ENCODE measurements at places on chromosomes 12 and 14.

DNA sequence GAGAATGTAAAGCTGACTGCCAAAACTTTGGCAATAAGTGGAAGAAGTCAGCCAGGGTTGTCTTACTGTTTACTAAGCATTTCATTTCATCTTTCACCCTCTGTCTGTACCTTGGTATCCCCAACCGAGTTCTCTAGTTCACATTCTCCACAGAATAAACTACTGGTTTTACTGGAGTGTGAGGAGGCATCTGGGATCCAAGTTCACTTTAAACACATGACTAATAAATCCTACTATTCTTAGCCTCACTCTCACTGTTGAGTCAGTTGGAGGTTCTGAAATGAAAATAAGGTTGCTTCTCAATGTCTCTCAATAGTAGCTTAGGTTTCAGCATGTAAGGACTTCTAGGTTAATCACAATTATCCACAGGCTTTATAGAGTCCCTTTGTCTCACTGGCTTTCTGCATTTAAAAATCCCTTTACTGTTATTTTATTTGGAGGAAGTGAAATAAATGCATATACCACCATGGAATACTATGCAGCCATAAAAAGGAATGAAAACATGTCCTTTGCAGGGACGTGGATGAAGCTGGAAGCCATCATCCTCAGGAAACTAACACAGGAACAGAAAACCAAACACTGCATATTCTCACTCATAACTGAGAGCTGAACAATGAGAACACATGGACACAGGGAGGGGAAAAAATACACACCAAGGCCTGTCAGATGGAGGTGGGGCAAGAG lies 95.8 kb downstream of the EPS8 start:
- DNase-seq: no peak

GRCh38 chr12:7705846-7706245 lies 5.4 kb upstream of the DPPA3 start:
- DNase-seq: no peak

DNA sequence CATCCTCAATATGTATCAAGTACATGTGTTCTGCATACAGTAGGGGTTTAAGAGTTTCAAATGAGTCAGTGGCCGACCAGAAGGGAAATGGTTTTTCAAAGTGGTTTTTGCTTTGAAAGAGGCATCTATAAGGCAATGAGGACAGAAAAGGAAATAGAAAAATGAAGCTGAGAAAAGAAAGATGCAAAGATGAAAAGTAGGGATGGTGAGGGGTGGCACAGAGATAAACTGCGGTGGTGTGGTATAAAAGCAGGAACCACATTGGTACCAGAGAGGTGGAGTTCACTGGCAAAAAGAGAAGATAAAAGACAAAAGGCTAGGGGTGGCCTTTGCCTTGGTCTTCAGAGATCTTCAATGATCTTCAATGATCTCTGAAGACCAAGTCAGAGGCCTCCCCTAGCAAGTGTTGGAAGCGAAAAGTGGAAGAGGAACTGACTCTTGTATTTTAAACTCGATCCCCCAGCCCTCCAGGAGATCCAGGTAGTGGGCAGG lies 144.0 kb upstream of the KRR1 start:
- DNase-seq: no peak

DNA sequence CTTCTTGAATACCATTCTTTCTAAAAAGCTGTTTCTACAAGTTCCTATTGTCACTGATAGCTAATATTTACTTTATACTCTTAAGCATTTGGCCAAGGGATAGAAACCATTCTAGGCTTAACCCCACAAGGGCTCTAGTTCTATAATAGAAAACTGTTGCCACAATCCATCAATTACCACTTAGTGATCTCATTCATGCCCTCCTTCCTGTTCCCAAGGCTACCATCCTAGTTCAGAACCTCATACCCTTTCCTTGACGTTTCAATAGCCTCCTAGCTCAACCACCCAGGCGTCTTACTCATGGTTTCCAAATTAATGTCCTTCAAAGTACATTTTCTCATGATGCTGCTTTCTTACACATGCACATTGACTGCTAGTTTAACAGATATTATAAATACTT lies 493.5 kb downstream of the NAV3 start:
- DNase-seq: no peak

DNA sequence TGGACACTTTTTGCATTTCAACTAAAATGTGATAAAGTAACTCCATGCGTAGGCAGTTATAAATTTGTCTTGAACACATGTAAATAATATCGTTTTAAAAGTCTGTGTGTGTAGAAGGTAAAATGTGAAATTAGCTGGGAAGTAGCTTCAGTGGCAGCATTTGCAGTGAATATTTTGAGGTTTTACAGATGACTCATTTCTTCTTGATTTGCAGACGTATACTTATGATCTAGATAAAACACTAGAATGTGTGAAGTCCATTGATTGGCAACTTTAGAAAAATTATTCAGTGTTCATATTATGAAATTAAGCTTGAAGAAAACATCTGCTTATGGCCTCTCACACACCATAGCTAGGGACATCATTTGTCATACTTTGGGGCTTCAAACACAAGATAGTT lies 788.6 kb upstream of the NOVA1 start:
- no peak for DNase-seq

- DNase-seq: peak; percentile 40
Measured at GRCh38 chr14:71855399-71856036, 76.7 kb upstream of the RGS6 start.

DNA sequence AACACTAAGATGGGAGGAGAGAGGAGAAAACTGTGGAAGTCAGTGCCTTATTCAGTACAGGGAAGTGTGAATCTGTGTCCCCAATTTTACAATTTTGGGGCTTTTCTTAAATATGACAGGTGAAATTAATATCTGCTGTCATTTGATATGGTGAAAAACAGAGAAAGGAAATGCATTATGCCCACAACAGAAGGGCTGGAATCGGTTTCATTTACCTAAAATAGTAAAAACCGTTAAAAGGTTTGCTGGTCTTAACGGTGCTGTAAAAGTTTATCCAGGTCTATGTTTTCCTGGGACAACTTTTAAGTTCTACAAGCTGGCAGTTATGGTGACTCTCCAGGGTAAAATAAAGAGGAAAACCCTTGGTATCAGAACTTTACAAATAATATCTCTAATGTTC lies 310.8 kb downstream of the FUT8 start:
- no peak for DNase-seq

- no peak for DNase-seq
Measured at GRCh38 chr14:75832621-75833297, 149.0 kb downstream of the TGFB3 start.

DNA sequence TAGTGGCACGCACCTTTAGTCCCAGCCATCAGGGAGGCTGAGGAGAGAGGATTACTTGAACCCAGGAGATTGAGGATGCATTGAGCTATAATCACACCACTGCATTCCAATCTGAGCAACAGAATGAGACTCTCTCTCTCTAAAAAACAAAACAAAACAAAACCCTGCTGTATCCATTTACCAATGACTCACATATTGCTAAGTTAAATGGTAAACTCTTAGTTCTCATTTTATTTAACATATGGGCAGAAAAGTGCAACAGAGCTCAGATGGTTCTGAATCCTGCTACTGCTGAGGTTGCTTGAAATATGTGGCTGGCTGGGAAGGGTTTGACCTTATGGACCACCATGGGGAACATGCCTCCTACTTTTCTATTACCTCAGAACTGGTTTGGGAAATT lies 33.7 kb upstream of the CCNT1 start:
- DNase-seq: no peak

GRCh38 chr12:26704684-26705460 lies 128.1 kb downstream of the ITPR2 start:
- DNase-seq: no peak

DNA sequence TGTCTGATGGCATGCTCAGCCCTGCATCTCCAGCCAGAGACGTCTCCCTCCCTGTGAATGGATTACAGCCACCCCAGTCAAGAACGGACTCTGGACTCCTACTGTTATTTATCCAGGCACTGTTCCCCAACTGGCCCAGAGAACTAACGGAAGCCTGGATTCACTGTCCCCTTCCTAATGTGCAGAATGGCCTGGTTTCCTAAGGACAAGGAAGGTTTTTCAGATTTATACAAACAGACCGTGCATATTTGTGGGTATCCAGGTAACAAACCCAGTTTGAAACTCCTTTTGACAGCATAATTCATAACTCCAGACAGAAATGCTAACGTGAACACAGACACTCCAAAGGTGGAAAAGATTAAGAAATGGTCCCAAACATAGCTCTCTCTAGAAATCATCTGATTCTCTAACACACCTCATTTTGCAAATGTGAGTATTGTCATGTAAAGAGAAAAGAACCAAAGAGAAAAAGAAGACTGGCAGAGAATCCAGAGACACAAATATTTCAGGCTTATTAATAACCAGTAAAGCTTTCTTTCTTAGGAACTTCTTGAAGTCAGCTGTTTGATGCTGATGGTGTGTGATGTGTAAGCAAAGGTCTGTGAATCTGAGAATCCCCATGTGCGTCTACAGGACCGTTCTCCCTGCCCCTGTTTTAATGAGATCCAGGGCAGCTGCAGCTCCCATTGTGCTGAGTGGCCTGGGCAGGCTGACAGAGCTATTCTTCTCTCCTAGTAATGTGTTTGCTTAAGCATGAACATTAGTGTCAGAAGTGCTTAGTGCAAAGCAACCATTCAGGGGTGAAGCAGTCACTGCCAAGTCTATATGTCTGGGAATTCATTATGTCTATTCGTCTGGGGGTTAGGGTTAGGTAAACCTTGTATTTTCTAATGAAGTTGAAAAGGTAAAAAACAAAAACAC lies 86.8 kb upstream of the HIF1A start:
- peak; percentile 64 for DNase-seq

- no peak for DNase-seq
Measured at GRCh38 chr12:3587402-3588013, 96.5 kb downstream of the PRMT8 start.

DNA sequence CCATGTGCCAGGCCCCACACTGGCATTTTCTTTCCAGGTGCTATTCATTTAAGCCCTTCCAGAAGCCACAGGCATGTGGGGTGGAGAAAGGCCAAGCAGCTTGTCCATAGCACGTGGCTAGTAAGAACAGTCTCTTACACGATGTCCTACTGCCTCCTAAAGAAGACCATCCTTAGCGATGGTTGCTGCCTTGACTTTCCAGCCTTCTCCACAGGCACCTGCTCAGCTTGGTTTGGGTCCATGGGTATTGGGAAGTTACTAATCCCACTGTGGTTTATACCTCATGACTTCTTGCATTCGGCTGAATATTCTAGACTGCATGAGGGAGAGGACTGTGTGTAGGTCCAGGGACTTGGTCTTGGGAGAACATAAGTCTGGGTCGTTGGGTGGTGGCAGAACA lies 49.2 kb downstream of the NINJ2 start:
- no peak for DNase-seq

DNA sequence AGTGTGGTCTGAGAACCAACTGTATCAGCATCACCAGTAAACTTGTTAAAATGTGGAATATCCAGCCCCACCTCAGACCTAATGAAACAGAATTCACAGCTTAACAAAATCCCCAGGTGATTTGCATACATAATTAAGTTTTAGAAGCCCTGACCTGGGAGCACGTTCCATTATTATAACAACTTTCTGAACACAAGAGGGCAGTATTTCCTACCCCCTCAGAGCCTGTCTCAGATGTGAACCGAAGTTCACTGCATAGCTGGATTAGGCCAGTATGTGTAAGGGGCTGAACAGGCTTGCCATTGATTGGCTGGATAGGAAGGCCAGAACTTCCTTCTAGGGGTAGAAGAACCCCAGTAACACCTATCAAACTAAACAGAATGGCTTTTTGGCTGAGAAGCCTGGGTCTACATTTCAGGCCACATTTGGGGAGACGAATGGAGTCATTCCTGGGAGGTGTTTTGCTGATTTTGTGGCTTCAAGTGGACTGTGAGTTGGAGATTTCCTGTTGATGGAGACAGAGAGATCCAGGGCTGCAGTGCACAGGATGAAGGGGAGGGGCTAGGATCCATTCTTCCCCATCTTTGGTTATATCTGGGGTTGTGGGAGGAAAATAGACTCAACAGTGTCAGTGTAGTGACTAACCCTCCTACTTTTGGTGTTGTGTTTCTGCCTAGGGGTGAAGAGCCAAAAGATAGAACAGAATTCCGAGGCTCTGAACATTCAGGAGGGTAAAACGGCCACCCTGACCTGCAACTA lies 94.7 kb upstream of the OR4E1 start:
- DNase-seq: peak; percentile 8

DNA sequence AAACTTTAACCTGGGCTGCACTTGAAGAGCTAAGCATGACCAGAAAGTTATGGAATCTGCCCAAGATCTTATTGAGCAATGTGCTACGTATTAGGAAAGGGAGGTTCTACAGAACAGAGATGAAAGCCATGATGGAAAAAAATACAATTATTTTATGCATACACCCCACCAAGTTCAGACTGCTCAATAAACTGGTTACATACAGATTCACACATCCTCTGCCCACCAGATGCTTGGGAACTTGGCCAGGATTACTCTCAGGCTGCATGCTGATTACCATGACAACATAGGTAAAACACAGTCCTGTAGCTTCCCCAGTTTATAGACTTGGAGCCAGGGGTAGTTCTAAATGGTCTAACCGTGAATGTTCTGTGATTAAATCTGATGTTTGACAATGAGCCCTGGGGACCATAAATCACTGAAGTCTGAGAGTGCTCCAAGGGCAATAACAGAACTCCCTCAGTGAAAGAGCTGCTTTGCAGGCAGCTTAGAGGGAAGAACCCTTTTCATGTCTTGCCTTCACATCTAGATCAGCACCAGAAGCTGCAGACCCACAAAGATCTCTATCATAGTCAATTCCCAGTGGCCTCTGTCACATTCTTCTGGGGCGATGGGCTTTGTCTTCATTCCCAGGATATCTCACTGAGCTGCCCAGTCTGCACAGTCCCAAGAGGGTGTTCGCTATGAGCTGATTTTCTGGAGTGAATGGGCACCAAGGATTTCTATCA lies 232.2 kb downstream of the EMP1 start:
- DNase-seq: no peak

- DNase-seq: no peak
Measured at GRCh38 chr12:51320311-51320694, 3.7 kb downstream of the BIN2 start.

- DNase-seq: no peak
Measured at GRCh38 chr14:68369281-68370056, 423.4 kb downstream of the ZFP36L1 start.

- DNase-seq: no peak
Measured at GRCh38 chr12:112777387-112778310, 13.9 kb upstream of the RPH3A start.

DNA sequence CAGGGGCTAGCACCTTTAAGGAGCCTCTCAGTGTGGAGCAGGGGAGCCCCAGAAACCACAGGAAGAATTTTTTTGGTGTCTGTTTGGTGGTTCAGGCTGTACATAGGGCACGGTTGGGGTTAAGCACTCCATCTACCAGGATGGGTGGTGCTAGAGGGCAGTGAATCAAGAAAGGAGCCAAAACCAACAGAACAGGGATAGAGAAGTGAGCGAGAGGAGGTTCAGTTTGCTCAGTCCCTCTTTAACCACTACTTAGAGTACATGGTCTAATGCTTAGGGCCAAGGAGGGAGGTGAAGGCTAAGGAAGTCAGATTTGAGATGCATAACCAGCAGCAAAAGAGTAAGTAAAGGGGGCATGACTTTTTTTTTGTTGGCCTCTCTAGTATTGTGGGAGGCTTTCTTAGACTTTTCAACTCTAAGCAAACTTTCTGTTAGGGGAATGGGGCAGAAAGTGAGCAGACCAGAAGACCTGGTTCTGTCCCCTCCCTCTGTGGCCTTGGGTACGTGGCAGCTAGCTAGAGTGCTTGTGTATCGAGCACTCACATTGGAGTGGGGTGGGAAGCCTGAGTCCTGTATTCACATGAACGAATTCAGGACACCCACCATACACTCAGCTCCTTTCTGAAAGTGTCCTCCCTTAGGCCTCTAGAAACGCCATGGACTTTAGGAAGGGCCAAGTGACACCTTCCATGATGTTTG lies 6.6 kb upstream of the NPFF start:
- DNase-seq: no peak

GRCh38 chr12:130166306-130166705 lies 4.0 kb downstream of the FZD10 start:
- DNase-seq: no peak

- no peak for DNase-seq
Measured at GRCh38 chr12:102026728-102027127, 35.1 kb downstream of the WASHC3 start.

Data from SK-N-DZ (cell line).